ENCODE measurements at places on chromosomes 4 and X. TPM values are rescaled to one million over a fixed set of nuclear protein-coding genes. Genes with fewer than 3 reads are reported as not detected.

GRCh38 chr4:180710628-180711337 is 1532.4 kb upstream of the TENM3 start:
- H3K27me3 ChIP-seq: no peaks in the 10 kb centered on the region
- no peak for DNase-seq
- H3K36me3 ChIP-seq: no peaks in the 10 kb centered on the region
- no peak overlapping the region for H3K27ac ChIP-seq
- no peak overlapping the region for H3K4me3 ChIP-seq

- no peaks in the 10 kb centered on the region for H3K36me3 ChIP-seq
- DNase-seq: no peak
- no peaks in the 10 kb centered on the region for H3K4me1 ChIP-seq
- no peaks in the 10 kb centered on the region for H3K27me3 ChIP-seq
- no peak overlapping the region for H3K27ac ChIP-seq
- H3K4me3 ChIP-seq: no peak overlapping the region
These were observed 257.0 kb downstream of the IDS start for GRCh38 chrX:149248073-149248625.

GRCh38 chrX:19303256-19303880 is 40.4 kb upstream of the PDHA1 start:
- no peaks in the 10 kb centered on the region for H3K4me1 ChIP-seq
- no peak for DNase-seq
- no peaks in the 10 kb centered on the region for H3K36me3 ChIP-seq

- H3K4me1 ChIP-seq: no peaks in the 10 kb centered on the region
- H3K27me3 ChIP-seq: no peaks in the 10 kb centered on the region
- no peak overlapping the region for H3K4me3 ChIP-seq
These were observed 35.3 kb downstream of the SUPT20HL1 start for GRCh38 chrX:24395775-24396174.

DNA sequence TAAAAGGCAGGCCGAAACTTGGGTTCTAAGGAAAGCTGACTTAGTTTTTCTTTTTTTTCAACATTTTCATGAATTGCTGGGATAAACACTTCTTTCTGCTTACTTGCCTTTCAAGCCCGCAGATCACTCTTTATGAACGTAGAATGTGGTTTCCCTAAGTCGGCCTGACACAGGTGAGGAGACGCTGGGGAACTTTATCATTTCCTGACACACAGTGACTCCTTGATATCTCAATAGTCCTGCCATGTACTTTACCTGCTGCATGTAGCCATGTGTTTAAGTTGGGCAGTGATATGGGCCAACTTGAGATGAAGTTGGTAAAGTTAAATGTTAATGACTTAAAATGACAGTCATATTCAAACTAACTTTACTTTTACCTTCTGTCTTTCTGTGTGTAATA is 26.6 kb upstream of the SNCA start:
- H3K36me3 ChIP-seq: no peaks in the 10 kb centered on the region
- no peaks in the 10 kb centered on the region for H3K27me3 ChIP-seq
- no peak for DNase-seq
- no peaks in the 10 kb centered on the region for H3K4me1 ChIP-seq
- H3K27ac ChIP-seq: no peak overlapping the region

GRCh38 chr4:84224522-84224921 is 274.6 kb downstream of the NKX6-1 start:
- no peaks in the 10 kb centered on the region for H3K4me1 ChIP-seq
- H3K36me3 ChIP-seq: no peaks in the 10 kb centered on the region
- H3K27me3 ChIP-seq: no peaks in the 10 kb centered on the region
- no peak overlapping the region for H3K27ac ChIP-seq
- no peak for DNase-seq

- no peaks in the 10 kb centered on the region for H3K27me3 ChIP-seq
- H3K4me1 ChIP-seq: no peaks in the 10 kb centered on the region
- no peak for DNase-seq
- H3K4me3 ChIP-seq: no peak overlapping the region
- H3K36me3 ChIP-seq: no peaks in the 10 kb centered on the region
These were observed 121.9 kb upstream of the SMIM10 start for GRCh38 chrX:134868771-134869495.

DNA sequence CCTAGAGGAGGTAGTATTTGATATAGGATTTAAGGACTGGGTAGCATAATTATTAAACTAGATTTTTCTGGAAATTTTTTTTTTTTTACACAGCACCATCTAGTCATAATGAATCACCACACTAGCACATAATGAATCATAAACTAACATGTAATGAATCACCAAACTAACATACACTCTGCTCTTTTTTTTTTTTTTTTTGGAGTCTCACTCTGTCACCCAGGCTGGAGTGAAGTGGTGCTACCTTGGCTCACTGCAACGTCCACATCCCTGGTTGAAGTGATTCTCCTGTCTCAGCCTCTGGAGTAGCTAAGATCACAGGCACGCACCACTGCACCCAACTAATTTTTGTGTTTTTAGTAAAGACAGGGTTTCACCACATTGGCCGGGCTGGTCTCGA is 92.5 kb downstream of the FAM13A start:
- H3K4me1 ChIP-seq: no peaks in the 10 kb centered on the region
- DNase-seq: no peak
- H3K27ac ChIP-seq: no peak overlapping the region
- H3K27me3 ChIP-seq: no peaks in the 10 kb centered on the region

GRCh38 chr4:170589597-170590191 is 499.9 kb upstream of the AADAT start:
- no peak overlapping the region for H3K4me3 ChIP-seq
- H3K27ac ChIP-seq: no peak overlapping the region
- no peaks in the 10 kb centered on the region for H3K27me3 ChIP-seq

- no peak overlapping the region for H3K27ac ChIP-seq
- no peaks in the 10 kb centered on the region for H3K36me3 ChIP-seq
- no peaks in the 10 kb centered on the region for H3K27me3 ChIP-seq
- H3K4me3 ChIP-seq: no peak overlapping the region
- DNase-seq: peak; percentile 8
- H3K4me1 ChIP-seq: no peaks in the 10 kb centered on the region
These were observed 49.5 kb downstream of the CD99L2 start for GRCh38 chrX:150848914-150849365.

- H3K27ac ChIP-seq: peak overlapping the region; percentile 81
- peaks cover 5% of the 10 kb centered on the region for H3K4me1 ChIP-seq
- no peaks in the 10 kb centered on the region for H3K27me3 ChIP-seq
- H3K4me3 ChIP-seq: no peak overlapping the region
- no peaks in the 10 kb centered on the region for H3K36me3 ChIP-seq
- DNase-seq: no peak
These were observed 103.7 kb upstream of the BMPR1B start for GRCh38 chr4:94653984-94654609.

DNA sequence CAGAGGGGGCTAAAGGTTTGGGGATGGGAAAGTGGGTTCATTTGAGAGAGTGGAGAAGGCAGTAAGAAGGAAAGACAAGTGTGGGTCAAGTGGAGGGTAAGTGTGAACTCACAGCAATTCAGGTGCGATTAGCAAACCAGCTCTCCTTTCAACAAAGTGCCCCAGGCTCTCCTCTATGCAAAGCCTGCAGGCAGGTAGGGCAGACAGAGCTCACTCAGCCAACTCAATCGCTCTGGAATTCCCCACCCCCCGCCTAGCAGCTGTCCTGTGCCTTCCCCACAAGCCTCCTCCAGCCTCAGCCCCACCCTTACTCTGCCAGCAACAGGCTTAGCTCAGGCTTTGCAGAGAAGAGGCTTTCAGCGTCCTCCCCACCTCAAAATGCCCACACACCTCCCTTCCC is 14.8 kb upstream of the MAMLD1 start:
- no peaks in the 10 kb centered on the region for H3K4me1 ChIP-seq
- H3K36me3 ChIP-seq: no peaks in the 10 kb centered on the region
- no peak overlapping the region for H3K27ac ChIP-seq
- no peak for DNase-seq

DNA sequence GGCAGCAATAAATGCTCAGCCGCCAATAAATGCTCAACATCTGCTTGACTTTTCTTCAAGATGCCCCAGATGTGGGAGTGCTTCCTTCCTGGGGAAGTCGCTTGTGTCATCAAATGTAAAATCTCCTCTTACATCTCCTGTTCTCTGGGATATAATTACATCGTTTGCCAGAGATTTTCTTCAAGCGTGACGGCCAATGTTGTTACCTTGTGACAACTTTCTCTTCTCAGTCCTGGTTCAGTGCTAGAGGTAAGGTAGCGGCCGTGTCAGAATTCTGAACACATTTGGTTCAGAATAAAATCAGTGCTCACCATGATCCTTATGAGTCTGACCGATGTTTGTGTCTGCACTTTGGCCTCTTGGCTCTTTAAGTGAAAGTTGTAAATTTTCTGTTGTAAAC is 102.5 kb downstream of the ASMT start:
- H3K4me3 ChIP-seq: no peak overlapping the region
- no peaks in the 10 kb centered on the region for H3K4me1 ChIP-seq
- DNase-seq: no peak
- no peak overlapping the region for H3K27ac ChIP-seq

DNA sequence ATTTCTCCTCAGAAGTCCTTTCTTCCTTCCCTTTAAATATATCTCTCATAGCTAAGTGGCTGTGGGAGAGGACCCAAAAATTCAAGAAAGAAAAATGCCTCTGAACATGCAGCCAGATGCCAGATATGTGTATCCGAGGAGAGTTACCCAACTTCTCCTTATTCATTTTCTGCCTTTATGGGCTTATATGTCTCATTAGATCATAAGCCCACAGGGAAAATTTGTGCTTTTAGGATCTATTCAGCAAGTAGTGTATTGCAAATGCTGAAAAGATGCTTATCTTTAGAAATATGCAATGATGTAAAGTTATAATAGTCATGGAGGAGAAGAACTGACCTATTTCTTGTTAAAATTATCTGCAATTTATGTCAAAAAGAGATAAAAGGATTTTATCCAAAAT is 371.8 kb upstream of the NOCT start:
- no peak overlapping the region for H3K27ac ChIP-seq
- no peaks in the 10 kb centered on the region for H3K27me3 ChIP-seq
- no peaks in the 10 kb centered on the region for H3K36me3 ChIP-seq
- no peak overlapping the region for H3K4me3 ChIP-seq
- no peak for DNase-seq

DNA sequence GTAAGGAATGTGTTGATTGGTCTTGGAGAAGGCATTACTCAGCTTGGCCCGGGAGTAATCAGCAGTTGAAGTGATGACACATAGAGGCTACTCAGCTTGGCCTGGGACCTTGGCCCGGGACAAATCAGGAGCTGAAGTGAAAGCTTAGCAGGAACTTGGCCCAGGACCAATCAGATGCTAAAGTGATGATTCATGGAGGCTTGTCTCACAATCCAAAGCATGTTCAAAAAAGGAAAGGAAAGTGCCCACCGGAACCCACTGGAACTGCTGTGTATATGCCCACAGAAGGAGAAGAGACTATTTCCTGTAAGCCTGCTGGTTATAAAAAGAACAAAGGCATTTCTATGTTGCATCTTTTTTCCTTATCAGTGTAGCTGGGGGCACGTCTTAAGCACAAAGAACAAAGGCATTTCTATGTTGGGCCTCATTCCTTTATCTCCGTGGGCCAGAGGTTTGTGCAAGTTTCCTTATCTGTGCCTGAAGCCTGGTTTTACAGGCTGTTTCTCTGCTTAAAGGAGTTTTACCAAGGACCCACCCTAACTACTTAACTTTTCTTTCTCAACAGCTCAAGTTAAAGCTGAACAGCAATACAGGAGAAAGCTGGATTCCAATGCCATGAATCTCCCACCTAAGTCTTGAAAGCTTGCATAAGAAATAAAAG is 1176.7 kb downstream of the NLGN4X start:
- no peak overlapping the region for H3K4me3 ChIP-seq
- H3K27me3 ChIP-seq: no peaks in the 10 kb centered on the region
- H3K4me1 ChIP-seq: no peaks in the 10 kb centered on the region

DNA sequence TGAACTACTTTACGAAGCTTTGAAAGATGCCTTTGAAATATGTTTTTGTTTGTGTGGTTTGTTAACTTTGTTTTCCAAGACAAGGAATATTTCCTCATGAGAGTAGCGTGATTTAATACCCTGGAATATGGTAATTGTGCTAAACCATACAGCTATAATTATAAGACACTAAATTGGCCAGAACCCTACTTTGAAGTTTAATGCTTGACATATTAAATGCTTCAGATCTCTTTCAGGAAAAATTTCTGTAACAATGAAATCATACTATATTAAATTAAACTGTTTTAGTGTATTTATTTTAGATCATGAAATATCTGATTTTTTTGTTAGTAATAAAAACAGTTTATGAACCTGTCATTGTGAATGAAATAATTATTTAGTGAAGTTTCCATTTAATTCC is 63.5 kb downstream of the DCLK2 start:
- H3K36me3 ChIP-seq: no peaks in the 10 kb centered on the region
- H3K4me3 ChIP-seq: no peak overlapping the region
- no peak overlapping the region for H3K27ac ChIP-seq
- H3K27me3 ChIP-seq: no peaks in the 10 kb centered on the region
- DNase-seq: no peak

DNA sequence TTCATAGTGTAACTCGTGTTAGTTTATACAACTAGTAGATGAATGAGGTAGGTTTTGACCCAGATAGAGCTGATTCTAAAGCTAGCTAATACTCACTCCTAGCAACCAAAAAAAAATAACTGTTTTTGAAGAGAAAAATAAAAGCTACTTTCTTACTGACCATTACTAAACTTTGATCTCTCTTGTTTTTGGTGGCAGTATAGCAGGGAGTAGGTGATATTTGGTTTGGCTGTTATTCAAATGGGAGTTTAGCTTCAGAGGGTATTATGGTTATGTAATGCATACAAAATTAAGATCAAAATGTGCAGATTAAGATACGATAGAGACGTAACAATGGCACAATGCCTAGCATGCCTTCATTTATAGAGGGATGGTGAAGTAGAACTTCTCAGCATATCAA is 1104.5 kb downstream of the PCDH19 start:
- no peaks in the 10 kb centered on the region for H3K4me1 ChIP-seq
- DNase-seq: no peak
- H3K36me3 ChIP-seq: no peaks in the 10 kb centered on the region
- no peak overlapping the region for H3K4me3 ChIP-seq
- no peak overlapping the region for H3K27ac ChIP-seq

The USP17L19 gene
- not detected for total RNA-seq

The DCLK2 gene
- total RNA-seq: 18.6 TPM

The LONRF3 gene
- 3.5 TPM for total RNA-seq

The ZNF630 gene
- 5.2 TPM for total RNA-seq

The PPA2 gene
- 54.0 TPM for total RNA-seq

The C4orf36 gene
- 3.4 TPM for total RNA-seq

The DUX4 gene
- total RNA-seq: not detected

The TLR1 gene
- total RNA-seq: 7.4 TPM

The GAR1 gene
- total RNA-seq: 7.5 TPM

All from prostate gland (tissue), 2 donors.